Activated CD8-positive, alpha-beta memory T cell treated with anti-CD3 and anti-CD28 coated beads, Interleukin-2, amount 10 ng/mL, durations not matched to agents 7 days and 5 days (primary cell): ENCODE measurements at places on chromosomes 16 and 17.

- DNase-seq = no peak
Measured at GRCh38 chr16:81832801-81833547, 53.9 kb downstream of the PLCG2 start.

DNA sequence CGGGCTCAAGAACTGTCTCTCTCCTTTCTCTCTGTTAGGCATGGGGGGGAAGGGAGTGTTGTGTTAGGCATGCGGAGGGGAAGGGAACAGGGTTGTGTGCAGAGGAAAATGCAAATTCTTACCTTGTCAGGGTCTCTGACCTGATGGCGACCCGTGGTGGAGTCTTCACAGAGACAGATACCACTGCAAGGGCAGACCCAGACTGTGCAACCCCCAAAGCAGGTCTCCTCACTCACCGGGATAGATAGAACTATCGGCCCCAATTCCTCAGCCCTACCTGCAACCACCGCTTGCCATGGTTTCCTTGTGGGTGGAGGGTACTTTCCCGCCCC lies 9.6 kb upstream of the MPP2 start:
- no peak for DNase-seq

GRCh38 chr16:49464877-49465504 lies 91.4 kb downstream of the C16orf78 start:
- DNase-seq = no peak

- no peak for DNase-seq
Measured at GRCh38 chr17:34601416-34601815, 22.0 kb downstream of the TMEM132E start.

- DNase-seq = no peak
Measured at GRCh38 chr17:73644145-73645049, at the start of gene SDK2. Gene SDK2 (minus strand): TSS chr17:73644445. CDS start chr17:73644088, 357 bp downstream.

- DNase-seq = no peak
Measured at GRCh38 chr16:86292171-86292775, 218.1 kb upstream of the FOXF1 start.

GRCh38 chr16:3087243-3088235 lies 11.6 kb downstream of the ZSCAN10 start:
- no peak for DNase-seq

DNA sequence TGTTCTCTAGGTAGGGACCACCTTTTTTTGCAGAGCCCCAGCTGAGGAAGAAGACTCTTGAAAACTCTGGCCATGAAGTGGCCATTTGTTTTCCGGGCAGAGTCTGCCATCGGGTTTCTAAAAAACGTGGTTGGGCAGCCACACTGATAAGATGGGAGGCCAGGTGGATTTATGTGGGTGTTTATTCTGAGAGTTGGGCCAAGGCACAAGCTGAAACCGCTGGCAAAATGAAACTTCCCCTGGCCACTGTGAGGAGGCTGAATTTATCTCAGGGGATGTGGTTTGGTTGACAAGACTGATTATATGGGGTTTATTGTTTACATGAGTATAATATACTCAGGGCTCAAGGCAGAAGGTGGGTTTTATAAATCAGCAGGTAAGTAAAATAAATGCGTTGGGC lies 421.8 kb downstream of the UTP18 start:
- no peak for DNase-seq

DNA sequence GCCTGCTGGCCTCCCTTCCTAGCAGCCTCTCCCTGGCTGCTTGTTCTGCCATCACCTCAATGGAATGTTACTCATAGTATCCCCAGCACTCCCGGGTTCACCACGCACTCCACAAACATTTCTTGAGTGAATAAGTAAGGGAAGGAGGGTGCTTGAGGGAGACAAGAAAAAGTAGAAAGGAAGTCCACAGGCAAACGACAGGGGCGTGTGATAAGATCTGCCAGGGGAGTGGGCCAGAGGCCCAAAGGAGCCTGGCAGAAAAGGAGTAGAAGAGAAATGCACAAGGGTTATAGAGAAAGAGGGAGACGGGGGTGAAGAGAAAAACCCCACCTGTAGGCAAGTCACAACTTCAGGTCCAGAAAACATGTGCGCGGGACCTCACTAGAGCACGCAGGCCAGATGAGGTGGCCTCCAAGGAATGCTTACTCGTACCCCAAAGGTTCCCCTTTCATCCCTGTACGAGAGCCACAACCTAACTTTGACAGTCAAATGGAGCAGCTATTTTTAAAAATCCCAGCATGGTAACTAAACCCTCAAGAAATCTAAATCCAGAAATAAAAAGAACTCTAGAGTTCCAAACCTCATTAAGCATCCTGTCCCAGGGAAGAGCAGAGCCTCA lies 6.6 kb downstream of the ZDHHC7 start:
- DNase-seq = no peak
